Stimulated activated CD4-positive, alpha-beta T cell treated with anti-CD3 and anti-CD28 coated beads, Interleukin-2, amount 100 ng/mL, for 4 hours (primary cell): ENCODE measurements at places on chromosomes 7 and 10.

DNA sequence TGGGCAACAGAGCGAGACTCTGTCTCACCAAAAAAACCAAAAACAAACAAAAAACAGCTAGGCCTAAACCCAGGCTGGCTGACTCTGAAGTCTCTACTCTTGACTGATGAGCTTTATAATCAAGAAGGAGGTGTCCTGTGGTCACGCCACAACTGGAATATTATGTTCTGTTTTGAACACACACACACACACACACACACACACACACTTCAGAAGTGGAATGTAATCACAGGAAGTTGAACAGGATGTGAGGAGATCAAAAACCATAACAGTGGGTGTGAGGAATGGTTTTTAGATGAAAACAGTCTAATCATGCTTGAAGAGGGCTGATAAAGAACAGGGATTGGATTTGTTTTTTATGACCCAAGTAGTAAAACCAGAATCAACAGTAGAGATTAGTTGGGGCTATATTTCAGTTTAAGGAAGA lies 51.1 kb upstream of the IL6 start:
- DNase-seq = no peak

DNA sequence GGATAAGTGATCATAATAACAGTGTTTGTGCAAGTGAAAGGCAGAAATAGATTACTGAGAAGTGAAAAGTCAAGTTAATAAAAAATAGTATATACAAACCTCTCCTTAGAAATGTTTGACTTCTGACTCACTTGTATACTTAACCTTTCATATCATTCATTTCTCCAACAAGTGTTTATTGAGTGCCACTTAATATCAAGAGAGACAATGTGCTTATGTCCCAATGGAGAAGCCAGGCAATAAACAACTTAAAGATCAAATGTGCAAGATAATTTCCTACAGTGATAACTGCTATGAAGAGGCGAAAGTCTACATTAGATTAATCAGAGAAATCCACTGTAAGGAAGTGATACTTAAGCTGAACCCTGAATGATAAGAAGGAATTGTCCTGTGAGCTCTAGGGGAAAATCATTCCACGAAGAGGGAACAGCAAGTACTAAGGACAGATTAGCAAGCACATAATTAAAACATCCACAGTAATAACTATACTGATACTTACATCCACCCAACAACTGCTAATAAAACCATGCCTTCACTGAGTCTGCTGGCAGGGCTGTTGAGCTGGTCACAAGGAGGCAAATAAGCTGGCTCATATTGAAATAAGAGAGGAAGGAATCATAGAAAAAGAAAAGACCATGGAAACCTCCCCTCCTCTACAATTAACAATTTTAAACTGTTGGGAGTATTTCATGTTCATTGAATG lies 203.5 kb downstream of the CTNNA3 start:
- DNase-seq = no peak

DNA sequence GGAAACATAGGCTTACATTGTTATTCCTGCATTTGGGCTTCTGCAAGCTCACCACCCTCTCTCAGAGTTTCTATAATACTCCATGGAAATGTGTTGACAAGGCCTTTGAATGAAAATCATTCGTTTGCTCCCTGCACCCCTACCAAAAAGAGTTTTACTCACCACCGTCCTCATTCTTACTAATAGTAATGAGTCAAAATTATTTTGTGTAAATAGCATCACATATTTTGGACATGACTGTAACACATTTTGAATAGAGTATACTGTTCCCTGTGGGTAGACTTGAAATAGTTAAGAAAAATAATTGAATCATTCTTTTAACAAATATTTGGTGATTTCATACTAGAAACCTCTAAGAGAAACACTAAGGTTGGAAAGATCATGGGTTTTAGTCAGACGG lies 84.6 kb downstream of the AKAP9 start:
- DNase-seq = no peak

- DNase-seq = no peak
Measured at GRCh38 chr10:127302343-127302742, 106.0 kb upstream of the INSYN2A start.

GRCh38 chr7:29447828-29448227 lies 115.8 kb upstream of the PRR15 start:
- no peak for DNase-seq

- no peak for DNase-seq
Measured at GRCh38 chr7:131726031-131726430, 169.6 kb upstream of the PODXL start.

DNA sequence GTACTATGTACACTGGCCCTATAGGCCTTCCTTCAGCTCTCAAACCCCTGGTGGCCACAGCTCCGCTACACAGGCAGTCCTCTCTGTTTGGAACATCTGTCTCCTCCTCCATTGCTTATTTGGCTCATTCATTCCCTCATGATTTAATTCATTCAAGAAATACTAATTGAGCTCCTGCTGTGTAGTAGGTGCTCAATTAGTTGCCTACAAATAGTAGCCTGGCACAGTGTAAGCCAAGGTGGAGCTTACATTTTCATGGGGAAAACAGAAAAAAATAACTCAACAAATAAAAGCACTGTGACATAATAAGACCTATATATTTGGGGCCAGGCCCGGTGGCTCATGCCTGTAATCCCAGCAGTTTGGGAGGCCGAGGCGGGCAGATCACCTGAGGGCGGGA lies 3.4 kb upstream of the FIS1 start:
- no peak for DNase-seq

DNA sequence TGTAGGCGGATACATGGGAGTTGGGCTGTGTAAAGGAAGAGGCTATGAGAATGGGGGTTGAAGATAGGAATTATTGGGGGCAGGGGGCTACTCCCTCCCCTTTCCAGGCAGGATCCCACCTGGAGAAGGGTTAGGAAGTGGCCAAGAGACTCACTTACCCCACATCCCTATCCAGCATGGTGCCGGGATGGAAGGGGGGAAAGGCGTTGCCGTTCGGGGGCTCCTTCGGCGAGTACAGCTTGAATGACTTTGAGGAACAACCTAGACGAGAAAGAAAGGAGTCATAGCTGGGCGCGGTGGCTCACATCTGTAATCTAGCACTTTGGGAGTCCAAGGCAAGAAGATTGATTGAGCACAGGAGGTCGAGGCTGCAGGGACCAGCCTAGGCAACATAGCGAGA lies 8.9 kb downstream of the LDB1 start:
- no peak for DNase-seq

DNA sequence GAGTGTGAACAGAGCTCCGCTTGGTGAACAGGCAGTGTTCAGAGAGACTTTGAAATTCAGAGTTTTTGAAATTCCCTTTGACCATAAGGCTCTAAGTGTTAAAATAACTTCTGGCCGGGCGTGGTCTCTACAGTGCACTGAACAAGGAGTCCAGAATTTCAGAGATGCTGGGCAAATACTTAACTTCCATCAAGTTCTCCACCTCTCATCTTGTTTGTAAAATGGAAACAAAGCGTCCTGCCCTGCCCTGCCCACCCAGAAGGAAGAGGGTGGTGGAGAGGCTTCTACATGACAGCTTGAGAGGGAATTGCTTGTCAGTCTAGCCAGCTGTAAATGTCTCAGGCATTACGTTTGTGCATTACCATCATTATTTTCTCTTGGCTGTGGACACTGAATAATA lies 102.6 kb downstream of the RGS10 start:
- no peak for DNase-seq

- no peak for DNase-seq
Measured at GRCh38 chr10:12512332-12513002, 163.1 kb downstream of the CAMK1D start.

DNA sequence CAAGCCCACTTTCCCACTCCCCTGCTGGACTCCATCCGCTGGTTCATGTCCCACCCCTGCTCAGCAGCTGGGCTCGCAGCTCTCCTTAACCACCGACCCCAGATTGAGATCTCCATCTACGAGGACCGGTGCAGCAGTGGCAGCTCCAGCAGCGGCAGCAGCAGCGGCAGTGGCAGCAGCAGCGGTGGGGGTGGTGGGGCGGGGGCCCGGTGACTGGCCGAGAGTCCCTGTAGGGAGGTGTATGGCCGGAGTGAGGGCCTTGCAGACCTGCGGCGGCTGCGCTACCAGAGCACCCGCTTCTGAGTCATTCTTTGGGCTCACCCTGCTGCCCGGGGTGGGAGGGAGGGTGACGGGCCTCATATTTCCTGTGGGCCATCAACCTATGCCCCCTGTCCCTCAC lies 15.8 kb downstream of the GOLGA7B start:
- no peak for DNase-seq

DNA sequence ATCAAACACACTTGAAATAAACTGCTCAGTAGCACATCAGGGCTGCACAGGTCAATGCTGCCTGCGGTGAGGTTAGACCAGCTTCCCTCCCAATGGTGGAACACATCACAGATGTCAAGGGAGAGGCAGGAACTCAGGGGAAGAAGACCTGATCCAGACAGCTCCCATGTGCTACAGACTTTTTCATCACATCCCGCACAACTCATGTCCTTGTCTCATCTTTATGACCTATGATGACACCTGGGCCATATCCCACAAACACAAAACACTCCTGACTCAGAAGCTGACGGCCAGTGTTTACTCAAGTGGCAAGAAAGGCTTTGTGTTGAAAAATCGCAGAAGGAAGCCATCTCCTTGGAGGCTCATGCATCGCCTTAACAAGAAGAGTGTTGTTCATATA lies 91.6 kb downstream of the HTR5A start:
- no peak for DNase-seq

DNA sequence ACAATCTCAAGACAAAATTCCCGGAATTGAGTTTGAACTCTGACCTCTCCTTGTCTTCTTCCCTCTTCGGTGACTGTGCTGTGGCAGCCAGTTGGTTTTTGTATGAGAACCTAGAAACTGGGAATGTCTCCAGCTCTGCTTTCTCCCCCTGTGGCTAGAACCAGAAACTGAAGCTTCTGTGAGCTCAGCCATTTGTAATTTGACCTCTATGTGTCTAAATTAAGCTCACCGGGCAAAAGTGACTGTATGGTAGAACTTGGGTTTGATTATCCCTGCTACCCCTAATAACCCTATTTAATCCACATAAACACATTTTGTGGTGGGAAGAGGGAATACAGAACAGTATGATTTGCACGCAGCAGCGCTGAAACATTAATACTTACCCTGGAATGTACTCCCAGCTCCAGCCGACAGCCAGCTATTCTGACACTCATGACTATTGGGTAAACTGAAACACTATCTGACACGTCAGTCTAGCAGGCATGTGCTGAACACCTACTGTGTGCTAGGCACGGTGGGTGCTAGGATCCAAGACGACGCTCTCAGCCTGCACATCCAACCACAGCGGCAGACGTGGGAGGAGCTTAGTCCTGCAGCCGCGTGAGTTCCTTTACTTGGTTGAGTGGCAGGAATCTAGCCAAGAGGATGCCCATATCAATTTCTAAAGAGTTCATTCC lies 324.8 kb downstream of the SFMBT2 start:
- DNase-seq = no peak

GRCh38 chr7:128404886-128405470 lies 4.8 kb downstream of the IMPDH1 start:
- no peak for DNase-seq

DNA sequence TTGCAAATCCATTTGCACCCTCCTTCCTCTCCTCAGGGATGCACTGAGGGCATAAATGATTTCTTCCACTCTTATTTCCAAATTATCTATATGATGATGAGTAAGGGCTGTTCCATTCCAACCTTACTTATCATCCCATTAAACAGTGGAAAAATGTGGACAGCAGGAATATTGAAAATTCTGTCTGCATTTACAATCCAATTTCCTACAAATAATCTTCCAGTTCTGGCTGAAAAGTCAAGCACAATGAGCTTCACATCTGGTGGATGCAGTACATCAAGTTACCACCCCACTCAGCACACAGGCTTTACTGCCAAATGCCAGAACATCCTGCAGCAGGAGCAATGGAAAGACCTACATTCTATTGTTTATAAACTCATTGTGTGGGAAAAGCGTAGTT lies 345.0 kb upstream of the STEAP1 start:
- no peak for DNase-seq
